ENCODE measurements at places on chromosomes 13 and 19.

DNA sequence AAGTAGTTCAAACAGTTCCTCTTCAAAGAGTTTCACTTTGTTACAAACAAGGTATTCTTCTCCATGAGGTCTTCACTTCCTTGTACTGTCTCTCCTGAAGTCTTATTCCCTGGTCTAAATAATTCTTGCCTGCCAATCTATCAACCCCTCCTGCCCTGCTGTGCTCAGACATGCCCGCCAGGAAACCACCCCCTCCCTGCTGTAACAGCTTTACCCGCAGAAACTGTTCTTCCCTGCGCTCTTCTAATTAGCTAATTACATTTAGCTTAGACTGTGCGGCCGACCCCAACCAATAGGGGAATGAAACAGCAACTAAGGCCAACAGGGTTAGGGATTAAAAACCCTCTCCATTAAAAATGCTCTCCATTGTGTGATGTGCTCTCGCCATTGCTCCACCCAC lies 46.7 kb downstream of the ZNF846 start:
- DNase-seq, result no peak

DNA sequence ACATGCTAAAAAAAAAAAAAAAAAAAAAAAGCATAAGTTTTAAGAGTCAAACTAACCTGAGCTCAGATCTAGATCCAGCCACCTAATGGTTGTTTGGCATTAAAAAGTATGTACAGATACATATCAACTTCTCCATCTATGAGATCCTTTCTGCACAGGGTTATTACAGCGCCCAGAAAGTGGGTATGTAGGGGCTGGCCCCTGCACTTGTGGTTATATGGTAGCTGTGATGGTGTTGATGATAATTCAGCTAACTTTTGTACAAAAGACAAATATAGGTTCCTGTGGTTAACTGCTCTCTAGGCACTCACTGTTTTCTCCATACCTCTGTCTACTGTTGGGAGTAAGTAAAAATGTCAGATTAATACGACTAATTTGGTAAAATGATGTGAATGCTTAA lies 81.7 kb downstream of the TNFRSF19 start:
- DNase-seq, result no peak

DNA sequence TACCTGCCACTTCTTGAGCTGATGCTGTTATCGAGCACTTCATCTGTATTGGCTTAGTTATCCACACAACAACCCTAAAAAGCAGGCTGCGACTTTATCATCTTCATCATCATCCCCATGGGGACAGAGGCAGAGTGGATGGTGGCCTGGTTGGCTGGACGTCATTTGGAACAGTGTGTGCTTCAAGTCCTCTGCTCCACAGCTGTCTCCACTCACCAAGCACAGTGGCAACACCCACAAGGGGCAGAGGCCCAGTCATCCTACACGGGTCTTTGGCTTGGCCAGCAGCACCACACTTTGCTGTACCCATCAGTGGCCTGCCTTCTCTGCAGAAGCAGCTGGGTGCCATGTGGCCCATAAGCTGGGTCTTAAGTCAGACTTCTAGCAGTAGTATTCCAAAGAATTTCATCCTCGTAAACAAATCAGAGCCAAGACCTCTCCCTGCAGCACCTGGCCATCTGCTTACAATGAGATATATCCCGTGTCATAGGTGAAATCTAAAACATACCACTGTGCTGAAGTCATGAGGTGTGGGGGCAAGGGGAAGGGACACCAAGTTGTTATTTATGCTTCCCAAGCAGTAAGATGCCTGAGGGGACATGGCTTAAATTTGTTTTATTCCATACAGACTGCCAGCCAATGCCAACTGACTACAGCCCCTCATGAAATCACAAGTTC lies 47.9 kb upstream of the EPHX3 start:
- DNase-seq, result no peak

DNA sequence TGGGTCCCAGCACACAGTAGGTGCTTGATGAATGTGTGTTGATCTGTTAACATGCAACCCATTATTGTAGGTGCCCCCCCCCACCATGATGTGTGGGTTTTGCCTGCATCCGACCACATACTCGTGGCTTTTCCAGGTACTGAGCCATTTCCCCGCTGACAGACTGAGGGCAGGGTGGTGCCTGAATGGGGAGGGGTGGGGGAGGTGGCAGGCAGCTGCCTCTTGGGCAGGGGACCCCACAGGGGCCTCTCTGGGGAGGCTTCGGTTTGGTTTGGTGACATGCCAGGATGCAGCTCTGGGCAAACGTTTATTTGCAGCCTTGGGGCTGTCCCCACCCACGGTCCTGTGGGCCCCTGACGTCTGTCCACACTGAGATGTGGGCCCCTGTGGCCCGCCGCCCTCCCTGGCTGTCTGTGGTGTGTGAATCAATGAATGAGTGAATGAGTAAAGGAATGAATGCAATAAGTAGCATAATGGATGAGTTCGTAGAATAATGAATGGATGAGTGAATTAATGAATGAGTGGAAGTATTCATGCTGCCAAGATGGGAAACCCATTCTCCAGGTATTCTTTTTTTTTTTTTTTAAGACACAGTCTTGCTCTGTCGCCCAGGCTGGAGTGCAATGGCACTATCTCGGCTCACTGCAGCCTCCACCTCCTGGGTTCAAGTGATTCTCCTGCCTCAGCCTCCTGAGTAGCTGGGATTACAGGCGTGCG lies 9.0 kb upstream of the JUND start:
- peak; percentile 95 for DNase-seq

GRCh38 chr13:40386586-40386985 lies 279.9 kb downstream of the FOXO1 start:
- DNase-seq, result no peak

DNA sequence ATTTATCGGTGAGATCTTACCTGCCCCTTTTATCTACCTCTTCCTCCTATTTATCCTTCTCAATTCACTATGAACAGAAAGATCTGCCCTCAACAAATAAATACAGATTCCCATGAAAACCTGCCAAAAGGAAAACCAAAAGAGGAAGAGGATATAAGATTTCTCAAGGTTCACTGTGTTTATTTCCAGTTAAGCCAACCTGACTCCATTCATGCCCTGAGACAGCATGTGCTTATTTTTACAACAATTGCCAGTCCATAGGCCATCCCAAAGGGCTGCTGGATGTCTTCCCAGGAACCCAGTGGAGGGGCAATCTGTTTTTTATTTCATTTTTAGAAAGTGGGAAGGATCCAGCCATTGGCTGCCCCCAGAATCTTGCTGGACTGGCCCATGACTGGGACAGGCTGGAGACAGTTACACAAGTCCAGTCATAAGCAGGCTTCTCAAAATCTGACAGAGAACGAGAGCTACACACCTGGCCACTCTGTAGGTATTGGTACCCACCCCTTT lies 209.1 kb downstream of the IRS2 start:
- no peak for DNase-seq

- DNase-seq, result no peak
These were observed 7.8 kb upstream of the VSTM2B start for GRCh38 chr19:29517946-29518345.

- no peak for DNase-seq
These were observed 85.6 kb upstream of the MCF2L start for GRCh38 chr13:112883241-112883945.

DNA sequence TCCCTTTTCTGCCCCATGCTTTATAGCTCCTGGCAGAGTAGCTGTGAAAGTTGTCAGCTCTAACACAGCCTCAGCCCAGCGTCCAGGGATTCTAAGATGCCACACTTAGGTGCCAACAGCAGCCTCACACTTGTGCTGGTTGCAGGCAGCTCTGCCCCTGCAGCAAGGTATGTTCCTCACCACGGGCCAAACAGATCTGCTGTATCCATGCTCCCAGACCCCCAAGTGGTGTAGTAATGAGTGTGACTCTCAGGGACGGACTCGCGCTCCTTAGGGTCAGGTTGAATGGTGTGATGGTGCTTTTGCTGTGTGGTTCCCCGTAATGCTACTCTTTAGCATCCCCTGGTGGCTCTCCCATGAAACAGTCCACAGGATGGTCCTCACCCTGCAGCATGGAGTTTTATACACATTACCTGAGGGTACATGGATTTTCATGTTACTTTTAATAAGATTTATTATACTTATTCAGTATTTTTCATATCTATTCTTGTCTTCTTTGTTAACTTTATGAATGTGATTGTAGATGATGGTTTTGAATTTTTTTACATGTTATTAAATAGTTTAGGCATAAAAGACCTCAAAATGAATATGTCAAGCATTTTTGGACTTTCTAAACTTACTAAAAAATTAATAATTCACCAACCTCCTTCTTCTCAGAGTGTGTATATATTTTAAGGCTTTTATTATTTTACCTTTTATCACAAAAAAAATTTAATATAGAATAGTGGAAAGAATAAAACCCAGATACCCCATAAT lies 232.5 kb downstream of the SLC7A1 start:
- DNase-seq, result peak; percentile 49

DNA sequence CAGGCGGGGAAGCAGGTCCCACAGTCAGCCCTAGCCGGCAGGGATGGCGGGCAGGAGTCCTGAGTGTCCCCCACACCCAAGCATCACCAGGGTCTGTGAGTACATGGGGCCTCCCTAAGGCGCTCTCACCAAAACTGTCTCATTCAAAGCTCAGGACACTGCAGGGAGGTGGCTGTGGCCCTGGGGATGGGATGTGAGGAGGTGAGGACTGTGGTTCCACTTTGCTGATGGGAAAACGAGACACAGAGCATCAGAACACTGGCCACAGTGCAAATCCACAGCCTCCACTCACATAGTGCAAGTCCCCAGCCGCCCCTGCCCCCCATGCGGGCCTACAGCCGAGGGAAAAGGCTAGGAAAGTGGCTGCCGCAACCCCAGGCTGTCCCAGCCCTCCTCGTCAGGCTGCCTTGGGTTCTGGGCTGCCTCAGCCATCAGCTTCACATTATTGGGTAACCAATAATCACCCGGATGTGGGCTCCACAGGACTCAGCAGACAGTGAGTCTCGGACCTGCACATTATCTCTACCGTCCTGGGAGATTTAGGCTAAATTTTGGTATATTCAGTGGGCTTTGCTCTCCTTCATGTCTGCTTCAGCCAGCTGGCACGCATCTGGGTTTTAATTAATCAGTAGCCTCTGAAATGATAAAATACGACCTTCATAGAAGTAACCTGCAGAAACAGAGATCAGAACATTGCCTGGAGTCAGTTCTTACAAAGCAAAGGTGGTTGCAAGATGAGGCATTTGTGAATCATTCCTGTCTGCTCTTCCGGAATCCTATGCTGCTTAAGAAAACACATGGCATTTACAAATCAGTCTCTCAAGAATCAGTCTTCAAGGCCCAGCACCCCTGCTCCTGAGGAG lies 77.0 kb downstream of the SOX1 start:
- no peak for DNase-seq

DNA sequence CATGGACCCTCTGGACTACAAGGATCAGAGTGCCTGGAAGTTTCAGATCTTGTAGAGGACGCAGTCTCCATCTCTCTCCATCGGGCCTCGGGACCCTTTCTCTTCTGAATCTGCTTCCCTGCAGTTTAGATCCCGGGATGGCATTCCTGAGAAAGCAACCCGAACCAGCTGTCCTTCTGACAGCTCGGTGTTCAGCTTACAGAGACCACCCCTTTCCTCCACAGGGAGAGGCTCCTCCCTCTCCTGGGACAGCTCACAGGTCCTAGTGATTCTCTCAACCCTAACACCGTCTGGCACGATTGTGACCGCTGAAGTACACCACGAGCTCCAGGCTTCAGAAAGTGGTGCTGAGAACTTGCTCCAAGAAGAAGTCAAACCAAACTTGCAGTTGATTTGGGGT lies 18.2 kb downstream of the CRX start:
- DNase-seq, result no peak

- no peak for DNase-seq
These were observed 4.7 kb upstream of the YJEFN3 start for GRCh38 chr19:19524053-19524452.

- no peak for DNase-seq
These were observed 67.2 kb downstream of the ARHGEF18 start for GRCh38 chr19:7415857-7416371.

GRCh38 chr19:18478545-18479311 lies 40.8 kb upstream of the ISYNA1 start:
- peak; percentile 84 for DNase-seq

GRCh38 chr13:73967397-73968165 lies 166.6 kb downstream of the KLF12 start:
- no peak for DNase-seq

- DNase-seq, result no peak
These were observed 44.3 kb downstream of the COL4A1 start for GRCh38 chr13:110262508-110263291.

DNA sequence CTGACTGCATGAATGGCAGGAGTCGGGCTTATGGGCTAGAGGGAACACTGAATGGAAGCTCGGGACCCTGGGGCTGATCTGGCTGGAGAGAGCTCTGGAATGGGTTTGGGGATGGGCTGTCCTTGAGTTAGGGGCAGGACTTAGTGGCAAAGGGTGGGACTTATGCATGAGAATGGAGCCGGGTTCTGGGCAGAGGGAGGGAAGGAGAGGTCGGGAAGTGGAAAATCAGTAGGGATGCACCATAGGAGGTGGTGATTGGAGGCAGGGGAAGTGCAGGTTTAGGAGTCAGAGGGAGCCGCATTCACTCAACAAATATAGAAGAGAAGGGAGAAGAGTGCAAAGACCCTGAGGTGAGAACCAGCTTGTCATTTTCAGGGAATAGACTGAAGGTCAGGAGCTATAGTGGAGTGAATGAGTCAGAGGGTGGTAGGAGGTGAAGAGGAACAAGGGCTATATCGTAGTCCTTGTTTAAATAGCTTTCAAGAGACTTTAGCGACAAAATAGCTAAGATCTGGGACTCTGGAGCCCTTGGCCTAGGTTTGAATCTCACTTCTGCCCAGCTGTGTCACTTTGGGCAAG lies 748 bp downstream of the RAB4B start:
- no peak for DNase-seq
